ENCODE measurements at places on chromosomes 6 and 20. TPM values are rescaled to one million over a fixed set of nuclear protein-coding genes. Genes with fewer than 3 reads are reported as not detected.

- DNase-seq = no peak
Observed at GRCh38 chr6:100311707-100312251, 152.9 kb downstream of the SIM1 start.

DNA sequence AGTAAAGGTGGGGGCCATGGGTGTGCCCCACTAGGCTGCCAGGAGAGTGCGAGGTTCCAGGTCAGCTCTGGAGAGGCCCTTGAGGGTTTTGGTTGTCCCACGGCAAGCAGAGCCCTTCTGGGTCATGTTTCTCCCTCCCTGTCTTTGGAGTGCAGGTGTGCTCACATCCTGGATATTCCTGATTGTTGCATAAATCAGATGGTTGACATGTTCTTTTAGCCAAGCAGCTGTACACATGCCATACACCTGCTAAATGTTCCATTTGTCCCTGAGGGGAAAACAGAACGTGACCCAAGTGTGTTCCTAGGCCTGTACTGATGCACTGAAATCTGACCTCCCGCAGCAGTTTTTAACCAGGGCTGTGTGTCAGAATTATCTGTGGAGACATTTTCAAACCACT is 77.5 kb upstream of the BEND3 start:
- DNase-seq = no peak

DNA sequence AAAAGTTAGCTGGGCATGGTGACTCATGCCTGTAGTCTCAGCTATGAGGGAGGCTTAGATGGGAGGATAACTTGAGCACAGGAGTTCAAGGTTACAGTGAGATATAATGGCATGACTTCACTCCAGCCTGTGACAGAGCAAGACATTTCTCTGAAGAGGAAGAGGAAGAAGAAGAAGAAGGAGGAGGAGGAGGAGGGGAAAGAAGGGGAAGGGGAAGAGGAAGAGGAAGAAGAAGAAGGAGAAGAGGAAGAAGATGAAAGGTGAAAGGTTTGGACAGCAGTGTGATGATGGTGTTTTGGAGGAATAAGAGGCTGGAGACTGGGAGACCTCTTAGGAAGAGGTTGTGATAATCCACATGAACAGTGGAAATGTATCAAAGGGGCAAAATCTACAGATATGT is 410.7 kb upstream of the JAG1 start:
- no peak for DNase-seq

GRCh38 chr20:53748176-53748575 is 154.5 kb upstream of the ZNF217 start:
- no peak for DNase-seq

GRCh38 chr6:127912914-127913313 is 12.1 kb upstream of the THEMIS start:
- DNase-seq = no peak

GRCh38 chr6:7152462-7152861 is 44.7 kb downstream of the RREB1 start:
- no peak for DNase-seq

The BANF2 gene
- not detected for total RNA-seq

DNA sequence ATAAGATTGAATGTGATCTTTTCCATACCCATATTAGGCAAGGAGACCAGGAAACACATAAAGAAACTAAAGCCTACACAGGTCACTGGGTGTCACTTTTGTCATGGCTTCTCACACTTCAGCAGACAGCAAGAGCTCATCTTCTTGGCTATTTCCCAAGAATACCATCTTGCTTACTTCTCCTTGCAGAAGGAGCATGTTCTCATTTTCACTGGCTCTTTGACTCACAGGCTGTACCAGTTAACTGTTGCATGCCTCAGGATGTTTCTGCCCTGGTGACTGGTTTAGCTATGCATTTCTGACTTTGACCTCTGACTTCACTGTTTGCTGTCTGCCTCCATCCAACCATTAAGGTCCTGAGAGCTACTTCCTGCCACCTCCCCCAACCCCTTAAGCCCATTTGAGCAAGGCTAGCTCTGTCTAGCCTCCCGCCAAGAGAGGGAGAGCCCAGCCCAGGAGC is 40.3 kb upstream of the OGFRL1 start:
- peak; percentile 37 for DNase-seq

The CD40 gene
- not detected for total RNA-seq

The RSPH4A gene
- total RNA-seq = under 0.01 TPM

The TBX18 gene
- 8.2 TPM for total RNA-seq

DNA sequence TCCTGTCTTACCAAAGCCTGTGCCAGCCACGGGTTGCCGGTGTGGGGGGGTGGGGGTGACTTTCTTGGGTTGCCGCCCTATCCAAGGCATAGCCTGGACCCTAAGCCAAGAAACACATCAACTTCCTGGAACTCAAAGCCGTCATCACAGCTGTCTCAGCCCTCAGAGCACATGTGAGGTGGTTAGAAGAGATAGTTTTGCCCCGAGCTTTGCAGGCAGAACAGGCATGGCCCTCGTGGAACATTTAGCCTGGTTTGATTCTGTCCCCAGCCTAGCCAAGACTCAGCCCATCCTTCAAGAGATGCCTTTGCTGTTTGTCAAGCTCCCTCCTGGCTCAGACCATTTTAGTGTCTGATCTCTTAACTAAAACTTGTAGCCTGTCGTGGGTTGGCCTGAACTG is 64.9 kb downstream of the RREB1 start:
- DNase-seq = peak; percentile 77

- no peak for DNase-seq
Observed at GRCh38 chr6:146574211-146574610, 24.6 kb upstream of the ADGB start.

DNA sequence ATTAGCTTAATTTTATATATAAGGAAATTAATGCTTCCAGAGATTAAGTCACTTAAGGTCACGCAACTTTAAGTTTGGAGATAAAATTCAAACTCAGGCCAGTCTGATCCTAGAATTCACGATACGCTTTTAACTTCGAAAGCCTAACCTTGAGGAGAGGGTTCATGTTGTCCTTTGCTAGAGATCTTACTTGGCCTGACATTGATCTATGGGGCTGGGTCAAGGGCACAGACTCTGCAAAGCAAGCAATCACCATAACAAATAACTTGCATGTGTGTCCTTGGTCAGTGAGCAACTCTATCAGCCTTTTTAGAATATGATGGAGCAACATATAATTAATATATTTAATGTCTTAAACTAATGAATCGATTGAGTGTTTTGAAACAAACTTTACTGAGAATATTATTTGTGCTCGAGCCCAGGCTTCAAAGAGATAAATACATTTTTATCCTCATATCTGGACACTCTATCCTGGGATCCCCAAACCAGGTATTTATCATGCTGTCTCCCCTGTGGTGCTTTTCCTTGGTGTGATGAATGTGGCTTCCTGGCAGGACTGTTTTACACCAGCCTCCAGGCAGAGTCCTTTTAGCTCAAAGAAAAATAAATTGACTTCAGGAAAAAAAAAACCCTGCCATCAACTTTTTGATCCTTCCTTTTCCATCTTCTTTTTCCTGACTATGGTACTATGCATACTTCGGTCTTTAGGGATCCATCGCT is 29.1 kb downstream of the RPS12 start:
- no peak for DNase-seq

The OSBPL2 gene
- total RNA-seq = 10.2 TPM

DNA sequence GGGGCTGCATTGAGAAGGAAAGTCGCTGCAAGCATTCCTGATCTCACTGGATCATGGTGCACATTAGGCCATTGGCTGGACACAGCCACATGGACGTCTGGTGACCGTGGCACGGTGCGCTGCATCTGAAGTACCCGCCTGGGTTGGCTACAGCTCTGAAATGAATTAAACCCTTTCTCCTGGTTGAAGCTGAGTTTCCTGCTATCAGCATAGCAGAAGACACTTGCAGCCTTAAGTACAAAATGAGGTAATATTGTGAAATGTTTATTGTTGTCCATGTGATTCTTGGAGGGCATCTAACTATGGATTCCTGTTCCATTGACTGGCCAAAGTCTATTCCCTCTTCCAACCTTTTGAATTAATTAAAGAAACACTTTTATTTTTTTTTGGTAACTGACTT is 89.8 kb upstream of the ADTRP start:
- DNase-seq = no peak

The OLIG3 gene
- total RNA-seq = not detected

DNA sequence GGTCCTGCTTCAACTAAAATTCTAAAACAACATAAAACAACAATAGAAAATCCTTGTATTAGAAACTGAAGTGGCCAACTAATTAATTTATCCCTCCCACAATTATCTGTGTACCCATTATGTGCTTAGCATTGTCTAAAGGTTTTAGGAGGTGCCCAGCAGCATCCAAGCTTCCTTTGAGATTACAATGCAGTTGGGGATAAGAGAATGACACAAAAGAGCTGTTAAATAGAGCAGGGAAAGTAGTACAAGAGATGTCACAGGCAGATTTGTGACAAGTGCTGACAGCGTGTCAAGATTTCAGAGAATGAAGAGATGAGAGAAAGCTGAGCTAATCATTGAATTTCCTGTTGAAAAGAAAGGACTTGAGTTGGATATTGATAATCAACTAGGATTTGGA is 204.8 kb downstream of the OTOR start:
- no peak for DNase-seq

GRCh38 chr6:102474041-102474807 is 1080.7 kb downstream of the GRIK2 start:
- DNase-seq = no peak

The PLA2G7 gene
- total RNA-seq = not detected

DNA sequence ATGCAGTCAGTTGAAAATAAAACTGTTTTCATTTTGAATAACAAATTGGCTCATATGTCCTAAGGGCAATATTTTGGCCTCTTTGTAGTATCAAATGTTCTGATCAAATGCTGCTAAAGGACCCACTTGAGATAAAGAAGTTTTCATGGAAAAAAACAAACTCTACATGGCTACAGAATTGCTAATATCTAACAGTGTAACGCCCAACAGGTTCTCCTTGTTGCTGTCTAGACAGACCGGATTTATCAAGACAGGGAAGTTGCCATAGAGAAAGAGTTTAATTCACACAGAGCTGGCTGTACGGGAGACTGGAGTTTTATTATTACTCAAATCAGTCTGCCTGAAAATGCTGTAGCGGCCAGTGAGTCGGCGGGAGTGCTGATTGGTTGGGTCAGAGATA is 19.4 kb upstream of the MAN1A1 start:
- DNase-seq = no peak

The HDGFL1 gene
- total RNA-seq = not detected

- no peak for DNase-seq
Observed at GRCh38 chr6:167508919-167509852, 184.3 kb downstream of the TTLL2 start.

DNA sequence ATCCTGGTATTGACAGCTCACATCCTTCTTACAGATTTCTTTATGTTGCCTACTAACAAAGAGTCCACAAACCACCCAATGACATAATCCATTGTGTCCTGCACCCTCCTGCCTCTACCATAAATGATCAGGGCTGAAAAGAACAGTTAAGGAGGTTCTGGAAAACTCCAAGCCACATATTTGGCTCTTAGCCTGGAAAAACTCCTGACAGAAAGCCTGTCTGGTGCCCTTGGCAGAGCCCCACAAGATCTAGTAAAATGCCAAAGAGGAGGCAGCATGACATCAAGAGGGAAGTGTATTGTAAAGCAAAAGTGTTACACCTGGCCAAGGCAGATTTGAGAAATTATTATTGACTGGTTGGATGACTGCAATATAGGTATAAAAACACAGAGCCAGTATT is 126.4 kb upstream of the VGLL2 start:
- DNase-seq = no peak

DNA sequence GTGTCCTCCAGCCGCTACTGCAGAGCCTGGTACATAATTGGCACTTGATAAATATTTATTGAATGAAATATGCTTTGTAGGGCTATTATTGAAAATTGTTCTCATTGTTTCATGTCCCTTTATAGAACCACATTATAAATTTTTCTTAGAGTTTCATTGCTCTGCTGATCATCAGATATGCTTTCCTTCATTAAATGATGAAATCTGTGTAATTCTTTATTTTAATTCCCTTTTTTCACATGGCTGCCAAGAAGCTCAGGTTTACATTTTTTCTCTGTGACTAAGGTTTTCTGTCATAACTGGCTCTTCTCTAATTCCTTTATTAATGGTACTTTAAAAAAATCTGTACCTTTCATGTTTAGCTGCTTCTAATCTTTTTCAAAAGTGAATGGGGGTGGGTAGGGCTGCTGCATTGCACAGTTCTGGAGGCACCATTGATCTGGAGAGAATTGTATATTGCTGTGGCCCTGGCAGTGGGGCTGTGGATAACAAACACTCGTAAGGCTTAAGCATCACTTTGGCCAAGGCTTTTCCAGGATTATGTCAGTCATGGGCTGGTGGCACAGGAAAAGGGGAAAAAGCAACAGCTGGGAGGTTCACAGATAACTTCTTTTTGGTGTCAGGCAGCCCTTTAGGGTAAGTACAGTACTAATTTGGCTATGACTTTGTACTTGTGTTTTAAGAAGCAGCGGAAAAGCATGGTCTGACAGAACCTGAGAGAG is 43.8 kb downstream of the ARFGEF2 start:
- DNase-seq = no peak

DNA sequence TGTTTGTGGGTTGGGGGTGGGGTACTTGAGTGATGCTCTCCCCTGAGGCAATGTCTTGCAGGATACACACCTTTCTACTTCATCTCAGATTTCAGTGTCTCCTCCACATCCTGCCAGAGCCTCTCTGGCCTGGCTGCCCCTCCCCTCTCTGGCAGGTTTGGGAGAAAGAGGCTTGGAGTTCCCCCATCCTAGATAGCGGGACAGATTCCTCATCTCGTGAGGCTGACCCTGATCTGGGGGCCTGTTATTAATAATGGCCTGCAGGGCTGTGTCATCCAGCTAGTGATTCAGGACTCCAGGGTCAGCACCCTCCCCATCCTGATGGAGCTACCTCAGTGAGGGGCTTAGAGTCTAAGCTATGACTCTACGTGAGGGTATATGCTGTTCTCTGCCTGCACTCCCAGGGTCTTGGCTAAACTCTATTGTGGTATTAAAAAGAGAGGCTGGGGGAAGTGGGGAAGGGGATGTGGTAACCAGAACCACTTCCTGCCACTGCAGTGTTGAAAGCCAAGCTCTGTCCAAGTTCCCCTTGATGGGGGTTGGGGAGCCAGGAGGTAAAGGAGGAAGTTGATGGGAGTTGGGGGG is 3.7 kb upstream of the MMP9 start:
- DNase-seq = peak; percentile 35

DNA sequence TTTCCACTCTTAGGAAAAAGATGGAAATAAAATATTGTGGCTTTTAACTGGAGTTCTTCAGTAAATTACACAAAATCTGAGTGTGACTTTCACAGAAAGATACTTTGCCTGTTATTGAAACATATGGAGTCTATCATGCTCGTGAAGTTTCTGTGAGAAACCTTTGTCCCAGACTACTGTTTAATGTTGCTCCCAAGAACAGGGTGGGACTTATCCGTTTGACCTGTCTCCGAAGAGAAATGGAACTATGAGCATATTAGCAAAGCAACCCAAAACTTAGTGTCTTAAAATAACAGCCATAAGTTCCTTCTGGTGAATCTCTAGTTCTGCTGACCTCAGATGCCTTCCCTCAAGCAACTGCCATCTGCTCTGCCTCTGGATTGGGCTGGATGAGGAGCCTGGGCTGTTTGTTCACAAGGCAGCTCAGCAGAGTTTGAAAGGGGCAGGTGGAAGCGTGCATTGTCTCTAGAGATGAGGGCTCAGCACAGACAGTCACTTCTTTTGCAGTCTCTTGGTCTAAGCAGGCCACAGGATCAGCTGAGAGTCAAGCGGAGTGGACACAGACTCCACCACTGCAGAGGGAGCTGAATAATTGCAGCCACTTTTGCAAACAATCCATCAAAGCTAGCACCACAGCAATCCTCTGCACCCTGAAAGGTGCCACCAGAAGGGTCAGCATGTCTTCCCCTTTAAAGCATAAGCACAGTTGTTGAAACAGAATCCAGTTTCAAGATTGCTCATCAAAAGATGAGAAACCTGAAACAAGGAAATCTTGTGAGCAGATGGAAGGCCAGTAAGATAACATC is 52.8 kb downstream of the MYB start:
- no peak for DNase-seq

GRCh38 chr6:85747093-85747492 is 104.4 kb upstream of the SYNCRIP start:
- no peak for DNase-seq
